SHP77 treated with DMSO at 0.1 percent for 48 hours (cell line): ENCODE measurements at places on chromosomes 5 and 9.

- no peak for DNase-seq
These were observed 230.9 kb downstream of the FANCC start for GRCh38 chr9:95086564-95086955.

GRCh38 chr5:121945261-121945660, 16.5 kb upstream of the SRFBP1 start:
- DNase-seq: no peak

GRCh38 chr5:160938532-160938931, 86.5 kb upstream of the ATP10B start:
- DNase-seq: no peak

GRCh38 chr9:73816905-73817304, 665.2 kb downstream of the ANXA1 start:
- DNase-seq: no peak

DNA sequence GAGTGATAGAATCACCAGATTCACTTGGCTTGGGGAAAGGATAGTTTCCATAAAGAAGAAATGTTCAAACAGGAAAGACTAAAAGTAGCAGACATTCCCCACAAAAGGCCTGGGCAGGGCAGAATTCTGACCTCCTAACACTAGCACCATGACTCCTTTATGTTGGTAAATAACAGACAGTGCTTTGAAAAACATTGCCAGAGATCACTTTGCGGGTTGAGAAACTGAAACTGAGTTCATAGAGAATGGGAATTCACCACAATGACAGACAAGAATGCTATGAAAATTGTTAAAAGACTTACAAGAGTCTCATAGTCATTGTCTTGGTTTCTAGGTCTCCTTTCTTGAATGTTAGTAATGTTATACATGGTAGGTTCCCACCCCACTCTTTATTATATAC, 172.5 kb upstream of the GLRA1 start:
- no peak for DNase-seq

- DNase-seq: no peak
These were observed 119.4 kb upstream of the PTCH1 start for GRCh38 chr9:95635986-95636671.

DNA sequence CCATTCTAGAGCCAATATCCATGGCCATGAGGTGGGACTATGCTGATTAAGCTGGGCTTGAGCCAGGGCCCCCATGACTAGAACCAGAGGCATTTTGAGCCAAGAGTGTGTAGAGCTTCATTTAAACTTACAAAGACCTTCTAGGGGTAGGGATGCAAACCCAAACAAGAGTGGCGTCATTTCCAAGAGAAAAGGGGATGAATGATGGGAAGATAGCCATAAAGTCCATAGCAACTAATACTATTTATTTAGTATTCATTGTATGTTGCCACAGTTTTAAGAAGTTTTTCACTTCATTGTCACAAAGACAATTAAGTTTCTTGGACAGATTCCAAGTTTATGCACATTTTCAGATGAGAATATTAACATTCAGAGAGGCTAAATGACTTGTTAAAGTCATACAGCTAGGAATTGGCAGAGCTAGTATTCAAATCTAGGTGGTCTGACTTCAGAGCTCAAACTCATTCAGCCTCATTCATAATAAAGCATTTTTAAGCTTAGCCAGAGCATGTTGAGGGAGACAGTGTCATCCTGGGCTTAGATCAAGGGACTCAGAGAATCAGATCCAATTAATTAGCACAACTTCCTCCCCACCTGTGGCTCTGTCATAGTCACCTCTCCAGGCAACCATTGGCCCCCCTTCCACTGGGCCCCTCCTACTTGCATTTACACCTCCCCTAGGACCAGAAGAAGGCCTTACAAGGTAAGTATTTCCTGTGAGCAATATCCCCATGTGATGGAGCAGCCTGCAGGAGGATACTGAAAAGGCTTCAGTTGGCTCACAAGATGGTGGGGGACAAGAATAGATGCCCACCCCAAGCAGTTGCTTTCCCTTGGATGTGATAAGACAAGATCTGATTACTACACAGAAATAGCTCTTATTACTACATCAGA, 95.0 kb upstream of the PCSK1 start:
- DNase-seq: no peak

- DNase-seq: no peak
These were observed 10.2 kb upstream of the ATP6V0E1 start for GRCh38 chr5:172973127-172973916.

DNA sequence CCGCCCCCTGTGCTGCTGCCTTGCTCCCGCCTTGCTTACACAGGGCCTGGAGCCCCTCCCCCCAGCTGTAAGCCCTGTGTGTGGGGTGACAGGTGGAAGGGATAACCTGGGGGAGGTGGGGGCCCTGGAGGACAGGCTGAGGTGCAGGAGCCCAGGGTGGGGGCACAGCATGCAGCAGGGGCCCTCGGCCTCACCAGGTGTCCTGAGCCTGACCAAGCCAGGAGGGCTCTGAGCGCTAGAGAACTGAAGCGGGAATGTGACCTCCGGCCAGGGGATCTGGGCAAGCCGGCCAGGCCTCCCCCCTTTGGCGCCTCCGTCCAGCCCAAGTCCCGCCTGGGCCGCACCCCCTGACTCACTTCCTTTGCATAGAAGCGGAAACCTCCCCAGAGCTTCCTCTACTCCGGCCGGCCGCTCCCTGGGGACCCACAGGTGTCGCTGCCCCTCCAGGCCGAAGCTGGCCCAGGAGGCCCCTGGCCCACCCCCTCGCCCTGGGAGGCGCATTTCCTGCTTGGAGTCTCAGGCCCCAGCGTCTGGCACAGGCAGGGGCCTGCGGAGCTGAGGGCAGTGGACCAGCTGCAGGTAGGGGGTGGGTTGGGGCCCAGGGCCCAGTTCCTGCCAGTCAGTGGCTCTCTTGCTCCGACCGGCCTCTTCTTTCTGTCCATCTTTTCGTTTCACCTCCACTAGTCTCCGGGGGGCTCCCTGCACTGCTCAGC, at the start of gene TOR4A:
TOR4A (plus strand) TSS at position 398 of the 713 bp plus-strand sequence. CDS start 964 bp downstream, outside the sequence.
- DNase-seq: no peak

GRCh38 chr9:73714294-73714693, 562.6 kb downstream of the ANXA1 start:
- DNase-seq: no peak

GRCh38 chr5:38163636-38164237, 94.6 kb upstream of the EGFLAM start:
- DNase-seq: no peak

- no peak for DNase-seq
These were observed at the start of gene GRM6 for GRCh38 chr5:178994580-178995340. Gene GRM6 (minus strand): TSS chr5:178995320. CDS start chr5:178994944, 376 bp downstream.

- no peak for DNase-seq
These were observed 3.3 kb downstream of the ABLIM3 start for GRCh38 chr5:149144637-149145036.

DNA sequence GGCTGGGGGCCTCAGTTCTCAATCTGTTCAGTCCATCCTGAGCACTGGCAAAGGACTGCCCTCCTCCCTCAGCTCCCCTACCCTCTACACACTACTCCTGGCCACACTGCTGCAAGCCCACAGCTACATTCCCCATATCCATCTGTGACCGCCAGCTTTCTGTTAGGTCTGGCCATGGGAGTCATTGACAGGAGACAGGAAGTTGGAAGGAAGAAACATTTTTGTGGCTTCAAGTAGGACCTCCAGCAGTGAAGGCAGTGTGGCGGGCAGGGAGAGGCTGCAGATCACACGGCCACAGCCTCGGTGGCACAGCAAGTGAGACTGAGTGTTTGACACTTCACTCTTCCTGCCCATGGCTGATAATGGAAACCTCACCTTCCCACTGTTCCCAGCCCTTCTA, 55.9 kb downstream of the SECISBP2 start:
- DNase-seq: no peak

GRCh38 chr5:97297704-97298091, 114.7 kb upstream of the RIOK2 start:
- no peak for DNase-seq
